ENCODE measurements at places on chromosomes 7 and 10.

- no peak for DNase-seq
Measured at GRCh38 chr7:105297985-105298384, 90.7 kb downstream of the SRPK2 start.

- DNase-seq = no peak
Measured at GRCh38 chr7:15525652-15526263, 36.1 kb downstream of the AGMO start.

DNA sequence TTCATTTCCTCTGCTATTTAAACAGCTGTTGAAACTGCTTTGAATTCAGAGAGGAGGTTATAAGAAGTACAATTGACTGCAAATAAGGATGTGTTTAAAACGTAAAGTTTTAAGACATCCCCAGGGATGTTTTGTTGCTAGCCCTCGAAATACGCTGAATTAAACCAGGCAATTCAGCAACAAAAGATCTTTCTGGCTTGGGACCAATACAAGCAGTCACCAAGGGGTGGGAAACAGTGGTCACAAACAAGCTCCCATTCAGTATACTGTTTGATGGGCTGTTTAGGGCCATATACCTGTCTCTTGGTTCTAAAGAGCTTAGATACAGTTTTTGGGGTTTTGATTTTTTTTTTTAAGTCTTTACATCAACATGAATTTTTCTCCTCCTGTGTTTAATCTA is 446.3 kb upstream of the POT1 start:
- DNase-seq = no peak

DNA sequence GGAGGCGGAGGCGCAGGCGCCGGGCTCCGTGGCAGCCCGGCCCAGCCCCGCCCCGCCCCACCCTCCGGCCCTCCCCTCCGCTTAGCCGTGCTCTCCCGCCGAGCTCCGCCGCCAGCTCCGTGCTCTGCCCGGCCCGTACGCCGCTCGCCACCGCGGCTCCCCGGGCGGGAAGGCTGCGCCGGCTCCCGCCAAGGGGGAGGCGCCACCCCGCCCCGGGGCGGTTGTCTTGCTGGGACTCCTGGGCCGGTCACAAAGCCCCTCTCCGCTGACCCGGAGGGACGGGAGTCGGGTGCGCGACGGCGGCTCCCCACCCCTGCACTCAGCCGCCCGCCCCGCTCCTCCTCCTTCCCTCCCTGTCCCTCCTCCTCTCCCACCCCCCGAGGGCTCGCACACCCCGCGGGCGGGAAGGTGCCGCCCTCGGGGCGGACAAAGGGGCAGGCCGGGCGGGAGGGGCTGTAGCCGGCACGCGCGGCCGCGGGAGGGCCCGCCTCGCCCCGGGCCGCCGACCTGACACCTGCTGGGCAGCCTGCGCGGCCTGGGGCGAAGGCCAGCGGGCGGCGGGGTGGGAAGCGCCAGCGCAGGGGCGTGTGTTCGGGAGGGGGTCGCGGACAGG is 11.5 kb upstream of the SP8 start:
- no peak for DNase-seq

DNA sequence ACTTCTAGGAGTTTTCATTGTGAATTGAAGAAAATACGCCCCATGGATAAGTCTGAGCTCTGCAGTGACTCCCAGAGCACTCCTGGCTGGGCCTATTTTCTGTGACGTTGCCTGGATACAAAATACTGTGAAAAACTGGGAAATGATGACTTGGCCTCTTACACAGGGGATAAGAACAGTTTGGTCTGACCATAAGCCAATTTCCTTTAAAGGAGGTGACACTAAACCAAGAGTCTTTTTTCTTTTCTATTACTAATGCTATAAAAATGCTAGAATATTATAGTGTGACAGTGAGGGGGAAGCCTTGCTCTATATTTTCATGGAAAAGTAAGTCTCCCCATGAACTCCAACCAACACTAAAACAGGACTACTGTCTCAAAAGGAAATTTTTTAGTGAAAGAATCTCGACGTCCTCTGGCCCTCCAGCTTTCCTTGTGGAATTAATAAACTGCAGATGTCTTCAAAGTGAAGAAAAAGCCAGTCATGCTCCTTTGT is 45.5 kb downstream of the MYOF start:
- peak; percentile 84 for DNase-seq

GRCh38 chr10:6595499-6595898 is 15.4 kb upstream of the PRKCQ start:
- DNase-seq = no peak

Data from HS-5 (cell line).